ENCODE measurements at places on chromosomes 6 and 20.
A peak's percentile ranks its signal among the peaks of the same experiment; 100 is the strongest.

GRCh38 chr20:44642203-44643153, 9.0 kb downstream of the ADA start:
- DNase-seq: no peak

- DNase-seq: no peak
These were observed 34.6 kb downstream of the QKI start for GRCh38 chr6:163449076-163449475.

GRCh38 chr6:17013701-17014100, 88.1 kb upstream of the STMND1 start:
- DNase-seq: no peak

GRCh38 chr20:51505566-51505965, 37.0 kb downstream of the NFATC2 start:
- DNase-seq: no peak

DNA sequence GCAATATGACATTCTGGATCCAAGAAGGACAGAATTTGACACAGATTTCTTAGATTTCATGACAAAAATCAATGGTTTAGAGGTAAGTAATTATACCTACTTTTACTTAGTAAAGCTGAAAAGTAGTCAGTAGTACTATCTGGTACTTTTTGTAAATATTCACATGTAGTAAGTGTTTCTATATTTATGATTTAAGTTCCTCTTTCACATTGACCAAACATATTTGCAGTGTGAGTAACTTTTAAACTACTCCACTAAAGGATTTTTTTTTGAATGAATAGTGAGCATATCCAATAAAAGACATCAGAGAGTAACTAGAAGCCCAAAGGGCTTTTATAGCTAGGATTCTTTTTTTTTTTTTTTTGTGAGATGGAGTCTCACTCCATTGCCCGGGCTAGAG, 60.8 kb downstream of the DNAH8 start:
- no peak for DNase-seq

DNA sequence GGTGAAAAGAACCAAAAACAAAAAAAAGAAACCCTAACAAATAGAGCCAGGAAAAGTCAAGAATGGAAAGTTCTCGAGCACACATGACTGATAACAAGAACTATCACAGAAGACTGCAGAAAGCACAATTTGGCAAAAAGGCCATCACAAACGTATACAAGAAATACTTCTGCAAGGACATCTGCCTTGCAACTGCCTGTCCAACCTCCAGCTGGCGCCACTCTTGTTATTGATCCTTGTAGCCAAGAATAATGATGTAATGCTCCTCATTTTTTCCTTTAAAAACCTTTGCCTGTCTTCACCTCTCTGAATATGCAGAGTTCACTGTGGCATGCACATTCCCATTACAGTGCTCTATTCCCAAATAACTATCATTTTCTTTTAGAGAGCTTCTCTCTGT, 87.9 kb upstream of the BMP5 start:
- no peak for DNase-seq

DNA sequence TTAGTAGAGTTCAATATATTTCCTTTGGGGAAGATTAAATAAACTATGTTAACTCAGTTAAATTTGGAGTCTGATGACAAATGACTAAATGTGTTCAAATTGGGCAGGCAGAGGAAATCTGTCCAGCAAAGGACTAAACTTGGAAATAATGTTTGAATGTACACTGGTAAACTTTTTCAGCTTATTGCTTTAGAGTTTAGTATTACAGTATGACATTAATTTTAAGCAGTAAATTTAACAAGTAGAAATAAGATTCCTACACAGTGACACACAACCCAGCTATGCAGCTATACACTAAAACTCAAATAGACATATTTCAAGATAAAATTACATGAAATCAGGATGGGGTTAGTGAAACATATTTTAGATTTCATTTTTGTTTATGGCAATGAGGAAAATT, 42.6 kb upstream of the HDGFL1 start:
- DNase-seq: no peak

- no peak for DNase-seq
These were observed 15.9 kb downstream of the TAF8 start for GRCh38 chr6:42066156-42066675.

- DNase-seq: no peak
These were observed 26.6 kb upstream of the TGM2 start for GRCh38 chr20:38191654-38192053.

DNA sequence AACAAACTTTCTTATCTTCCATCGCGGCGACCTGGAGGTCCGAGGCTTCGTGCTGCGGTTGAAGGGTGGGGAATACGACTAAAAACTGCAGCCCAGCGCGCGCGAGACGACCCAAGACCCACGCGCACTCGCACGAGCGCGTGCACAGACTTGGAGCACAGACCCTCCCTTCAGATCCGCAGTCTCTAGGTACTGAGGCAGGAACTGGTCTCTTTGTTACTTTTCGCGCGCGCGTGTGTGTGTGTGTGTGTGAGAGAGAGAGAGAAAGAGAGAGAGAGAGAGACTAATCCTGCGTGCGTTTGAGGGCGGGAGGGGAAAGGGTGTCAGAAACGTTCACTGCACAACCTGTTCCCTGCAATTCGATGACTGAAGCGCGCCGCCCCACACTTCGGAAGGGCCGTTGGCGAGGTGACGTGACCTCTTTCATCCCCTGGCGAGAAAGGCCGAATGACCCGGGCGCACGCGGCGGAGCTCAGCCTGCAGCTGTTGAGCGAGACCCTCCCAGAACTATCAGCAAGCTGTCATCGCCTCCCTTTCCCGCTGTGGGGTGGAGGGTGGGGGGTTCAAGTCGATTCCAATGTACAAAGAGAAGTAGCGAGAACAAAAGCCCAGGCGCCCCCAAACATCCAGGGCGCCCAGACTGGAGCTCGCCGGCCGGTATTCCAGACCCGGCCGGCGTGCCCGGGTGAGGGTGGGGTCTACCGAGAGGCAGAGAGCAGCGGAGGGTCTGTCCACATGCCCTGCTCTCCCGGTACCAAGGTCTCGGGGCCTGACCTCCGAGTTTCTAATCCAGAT, 1.5 kb upstream of the TUBB2B start:
- DNase-seq: peak; percentile 45

- no peak for DNase-seq
These were observed 26.8 kb upstream of the SLC9A8 start for GRCh38 chr20:49785852-49786175.

GRCh38 chr20:1619861-1620444, at the start of gene SIRPB1:
SIRPB1 (minus strand) TSS chr20:1620009; CDS start chr20:1619944, 65 bp downstream.
- DNase-seq: no peak

- peak; percentile 3 for DNase-seq
These were observed 11.9 kb downstream of the VSTM2L start for GRCh38 chr20:37914672-37915433.

GRCh38 chr6:159654483-159655098, 38.5 kb downstream of the SOD2 start:
- no peak for DNase-seq

GRCh38 chr20:53028337-53029007, 56.3 kb downstream of the TSHZ2 start:
- DNase-seq: peak; percentile 34

GRCh38 chr6:6688951-6689350, 100.4 kb downstream of the LY86 start:
- DNase-seq: no peak
